PC-3 (cell line): ENCODE measurements at places on chromosomes 6 and 20. TPM values are rescaled to one million over a fixed set of nuclear protein-coding genes. Genes with fewer than 3 reads are reported as not detected.
A peak's percentile ranks its signal among the peaks of the same experiment; 100 is the strongest.

DNA sequence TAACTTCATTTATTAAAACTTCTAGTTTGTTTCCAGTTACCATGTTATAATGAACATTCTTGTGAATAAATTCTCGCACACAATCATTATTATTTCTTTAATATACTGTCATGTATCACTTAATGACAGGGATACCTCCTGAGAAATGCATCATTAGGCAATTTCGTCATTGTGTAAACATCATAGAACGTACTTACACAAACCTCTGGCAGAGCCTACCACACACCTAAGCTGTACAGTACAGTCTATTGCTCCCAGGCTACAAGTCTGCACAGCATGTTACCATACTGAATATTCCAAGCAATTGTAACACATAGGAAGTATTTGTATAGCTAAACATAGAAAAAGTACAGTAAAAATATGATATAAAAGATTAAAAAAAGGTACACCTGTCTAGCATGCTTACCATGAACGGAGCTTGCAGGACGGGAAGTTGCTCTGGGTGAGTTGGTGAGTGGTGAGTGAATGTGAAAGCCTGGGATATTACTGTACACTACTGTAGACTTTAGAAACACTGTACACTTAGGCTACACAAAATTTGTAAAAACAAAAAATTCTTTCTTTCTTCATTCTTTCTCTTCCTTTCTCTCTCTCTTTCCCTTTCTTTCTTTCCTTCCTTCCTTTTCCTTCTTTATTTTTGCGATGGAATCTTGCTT, 268.2 kb upstream of the SOX4 start:
- DNase-seq = peak; percentile 59

DNA sequence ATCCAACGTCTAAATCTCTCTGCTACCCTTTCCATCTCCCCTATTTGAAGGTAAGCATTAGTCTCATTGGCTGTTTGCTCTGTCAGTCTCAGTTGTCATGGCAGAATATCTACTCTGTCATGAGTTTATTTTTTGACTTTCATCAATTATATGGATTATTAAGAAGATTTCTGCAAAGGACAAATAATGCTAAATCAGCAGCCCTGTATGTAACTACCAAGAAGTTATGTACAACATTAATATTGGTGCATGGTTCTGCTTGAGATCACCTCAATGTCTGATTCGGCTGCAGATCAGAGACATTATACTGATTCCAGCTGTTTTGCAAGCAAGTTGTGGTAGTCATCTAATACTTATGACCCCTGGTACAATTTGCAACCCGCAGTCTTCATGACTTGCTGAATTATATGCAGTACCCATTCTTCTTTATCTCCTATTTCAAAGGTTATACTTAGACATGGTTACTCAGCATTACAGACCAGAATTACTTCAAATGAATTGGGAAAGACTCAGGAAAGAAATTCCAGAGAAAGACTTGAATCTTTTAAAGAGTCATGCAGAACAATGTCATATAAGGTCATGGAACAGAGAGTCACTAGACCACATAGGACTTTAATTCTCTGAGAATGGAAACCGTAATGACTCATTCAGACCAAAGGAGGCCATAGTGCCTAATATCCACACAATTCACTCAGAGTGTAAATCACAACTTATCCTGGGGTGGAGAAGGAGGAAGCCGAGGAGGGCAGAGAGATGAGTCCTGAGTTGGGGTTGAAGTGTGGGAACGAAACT, 201.4 kb downstream of the IBTK start:
- peak; percentile 14 for DNase-seq

Gene TRIM31
- 0.11 and 0.52 TPM in 2 replicates for total RNA-seq

GRCh38 chr20:37390891-37391525, 45.1 kb downstream of the SRC start:
- DNase-seq = no peak

DNA sequence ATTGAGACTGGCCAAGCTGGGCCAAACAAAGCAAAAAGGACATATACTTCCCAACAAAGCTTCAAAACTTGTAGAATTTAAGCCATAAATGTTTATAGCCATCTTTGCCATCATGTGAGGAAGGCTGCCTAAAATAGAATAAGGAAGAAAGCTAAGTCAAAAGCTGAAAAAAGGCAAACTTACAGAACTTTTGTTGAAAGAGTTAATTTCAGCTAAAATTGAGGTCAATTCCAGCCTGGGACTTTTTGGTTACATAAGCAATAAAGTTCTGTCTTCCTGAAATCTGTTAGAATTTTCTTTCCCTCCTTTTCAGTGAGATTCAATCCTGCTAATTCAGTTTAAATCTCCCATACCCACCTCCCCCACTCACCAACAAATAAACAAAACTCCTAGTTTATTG, 227.9 kb upstream of the MARCKS start:
- no peak for DNase-seq

DNA sequence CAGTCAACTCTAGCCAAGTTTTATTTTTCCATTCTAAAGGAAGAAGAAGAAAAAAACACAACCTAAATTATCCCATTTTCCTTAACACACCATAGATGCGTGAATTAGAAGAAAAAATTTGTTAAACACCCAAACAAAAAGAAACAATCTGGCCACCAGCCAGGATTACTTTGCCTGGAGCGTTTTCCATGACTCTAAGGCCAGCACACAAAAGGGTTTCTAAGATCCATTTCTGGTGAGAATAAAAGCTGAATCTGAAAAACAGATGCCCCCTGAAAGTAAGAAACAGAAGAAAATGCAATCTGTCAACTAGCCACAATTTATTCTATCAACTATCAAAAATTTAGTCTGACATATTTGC, 267.2 kb upstream of the SULF2 start:
- DNase-seq = peak; percentile 83

Gene HMGCLL1
- not detected in 2 replicates for total RNA-seq

DNA sequence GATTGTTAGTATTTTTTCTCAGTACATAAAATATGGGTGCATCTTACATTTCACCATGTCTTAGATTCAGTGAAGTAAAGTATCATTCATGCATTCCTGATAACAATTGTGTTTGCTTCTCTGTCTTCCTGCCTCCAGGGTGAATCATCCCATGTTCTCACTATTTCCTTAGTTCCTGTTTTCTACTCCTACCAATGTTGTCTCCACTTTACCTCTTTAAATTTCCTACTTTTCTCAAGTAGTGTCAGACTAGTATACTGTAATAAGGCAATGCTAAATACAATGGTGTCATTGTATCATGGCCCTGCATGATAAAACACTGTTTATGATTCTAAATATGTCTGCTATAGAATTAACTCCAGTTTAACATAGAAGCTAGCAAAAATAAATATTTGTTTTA, 37.4 kb upstream of the GABRR1 start:
- peak; percentile 11 for DNase-seq

- peak; percentile 91 for DNase-seq
These were observed 25.2 kb downstream of the TRAM2 start for GRCh38 chr6:52551483-52552277.

Gene GPR63
- total RNA-seq = 0.07 and 0.17 TPM in 2 replicates

DNA sequence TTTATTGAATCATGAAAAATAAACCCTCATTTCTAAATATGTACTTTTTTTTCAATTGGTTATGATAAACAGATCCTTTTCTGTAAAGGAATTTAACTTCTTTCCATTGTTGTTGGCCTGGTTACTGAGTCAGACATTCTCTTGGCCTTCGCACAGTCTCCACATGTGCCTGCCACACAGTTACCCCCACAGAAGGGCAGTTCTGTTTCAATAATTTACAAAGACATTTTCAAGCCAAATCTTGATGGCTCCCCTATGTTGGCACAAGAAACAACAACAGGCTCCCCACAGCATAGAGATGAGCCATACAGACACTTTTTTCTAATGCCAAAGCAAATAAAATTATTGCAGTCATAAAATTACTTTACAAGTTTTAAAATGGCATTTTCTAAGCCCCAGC, 55.6 kb upstream of the BEND6 start:
- DNase-seq = peak; percentile 47

DNA sequence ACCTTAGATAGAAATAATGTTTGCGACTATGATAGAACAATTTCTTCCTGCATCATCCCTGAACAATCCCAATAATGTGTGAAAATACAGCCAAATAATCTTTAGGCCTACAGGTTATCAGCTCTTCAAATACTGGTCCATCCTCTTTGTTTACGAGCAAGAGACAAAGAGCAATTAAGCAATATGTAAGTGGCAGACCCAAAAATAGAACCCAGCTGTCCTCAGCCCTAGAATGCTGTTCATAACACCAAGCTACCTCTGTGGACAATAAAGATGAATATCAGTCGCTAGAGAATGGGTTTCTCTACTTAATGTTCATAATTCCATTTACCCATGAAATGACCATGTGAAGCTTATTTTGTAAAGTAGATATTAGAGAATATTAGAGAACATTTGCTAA, 28.4 kb upstream of the OSTM1 start:
- DNase-seq = no peak

DNA sequence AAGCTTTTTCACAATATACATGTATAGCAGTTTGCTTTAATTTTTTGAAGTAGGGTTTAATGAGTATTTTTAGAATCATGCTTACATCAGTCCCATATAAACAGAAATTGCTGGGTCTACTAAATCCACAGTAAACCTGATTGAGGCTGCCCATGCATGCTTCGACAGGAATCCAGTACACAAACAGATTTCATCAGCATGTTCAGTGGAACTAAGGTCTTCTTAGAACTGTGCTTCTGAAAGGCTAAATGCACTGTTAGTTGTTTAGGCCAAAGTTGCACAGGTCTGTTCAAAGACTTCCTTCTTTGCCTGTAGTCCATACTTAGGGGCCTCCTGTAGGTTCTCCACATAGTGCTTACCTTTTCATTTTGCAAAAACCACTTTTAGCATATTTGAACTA, 42.5 kb upstream of the THBS2 start:
- no peak for DNase-seq

Gene CALHM4
- total RNA-seq = not detected in 2 replicates

DNA sequence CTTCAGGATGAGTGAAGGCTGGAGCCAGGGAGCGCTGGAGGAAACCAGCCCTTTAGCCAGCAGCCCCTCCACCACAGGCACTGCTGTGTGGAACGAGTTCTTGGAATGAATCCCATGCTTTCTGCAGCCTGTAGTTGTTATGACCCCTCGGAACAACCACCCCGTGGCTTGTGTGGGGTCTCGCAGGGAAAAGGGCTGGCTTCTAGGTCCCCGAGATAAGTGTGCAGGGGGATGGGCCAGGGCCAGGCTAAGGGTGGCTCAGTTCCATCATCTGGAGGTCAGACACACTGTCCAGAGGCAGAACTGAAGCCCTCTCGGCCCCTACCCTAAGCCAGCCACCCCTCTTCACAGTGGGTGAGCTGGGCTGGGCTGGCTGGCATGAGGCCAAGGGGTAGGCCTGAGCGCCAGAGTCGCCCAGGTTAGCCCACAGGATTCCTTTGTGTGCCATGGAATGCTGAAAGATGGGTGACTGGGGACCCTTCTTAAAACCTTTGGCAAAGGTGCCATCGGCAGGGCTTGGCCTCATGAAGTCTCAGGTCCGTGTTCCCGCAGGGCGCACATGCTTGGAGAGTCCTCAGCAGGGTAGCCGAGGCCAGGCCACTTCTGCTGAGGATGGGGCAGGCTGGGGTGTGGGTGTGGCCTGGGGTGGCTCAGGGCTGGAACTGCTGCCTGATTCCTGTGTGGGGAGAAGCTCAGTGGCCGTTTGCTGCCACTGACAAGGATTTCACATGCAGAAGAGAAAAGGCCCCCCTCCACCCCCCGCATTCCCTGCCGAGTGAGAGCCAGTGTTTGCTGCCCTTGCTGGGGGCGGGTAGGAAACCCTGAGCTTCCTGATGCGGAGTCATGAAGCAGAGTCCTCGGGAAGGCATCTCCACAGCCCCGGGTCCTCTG, 24.6 kb downstream of the SPATA2 start:
- DNase-seq = no peak

GRCh38 chr6:45163952-45164766, 164.0 kb upstream of the RUNX2 start:
- DNase-seq = peak; percentile 14

- DNase-seq = no peak
These were observed 250.1 kb upstream of the ZFP64 start for GRCh38 chr20:52441710-52442109.

- DNase-seq = no peak
These were observed 309.3 kb upstream of the SUPT3H start for GRCh38 chr6:45686841-45687569.

DNA sequence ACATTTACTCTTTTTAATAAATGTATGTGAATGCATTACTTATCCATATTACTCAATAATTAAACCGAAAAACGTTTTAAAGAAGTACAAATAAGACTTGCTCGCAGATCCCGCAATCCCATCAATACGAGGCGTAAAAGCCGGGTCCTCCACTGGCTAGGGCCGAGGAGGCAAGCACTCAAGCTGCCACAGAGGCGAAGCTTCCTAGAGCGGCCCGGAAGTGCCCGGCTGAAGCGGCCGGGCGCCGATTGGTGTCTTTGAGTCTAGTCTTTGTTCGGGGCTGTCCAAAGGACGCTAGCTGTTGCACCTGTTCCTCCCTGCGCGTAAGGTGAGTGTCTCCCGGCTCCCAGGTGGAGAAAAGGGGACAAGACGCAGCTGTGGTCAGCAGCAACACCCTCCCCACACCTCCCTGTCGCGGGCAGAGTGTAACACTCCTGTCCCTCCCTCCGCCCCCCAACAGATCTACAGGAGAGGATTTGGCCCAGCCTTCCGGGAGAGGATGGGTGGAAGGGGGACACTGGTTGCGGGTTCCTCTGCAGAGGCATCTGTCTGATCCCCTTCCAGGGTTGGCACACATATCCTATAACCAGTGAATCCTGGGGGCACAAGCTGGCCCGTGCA, at the start of gene ZSCAN16:
Gene ZSCAN16 (plus strand): TSS at position 260 of the 621 bp plus-strand sequence. CDS start 835 bp downstream, outside the sequence.
- peak; percentile 91 for DNase-seq

DNA sequence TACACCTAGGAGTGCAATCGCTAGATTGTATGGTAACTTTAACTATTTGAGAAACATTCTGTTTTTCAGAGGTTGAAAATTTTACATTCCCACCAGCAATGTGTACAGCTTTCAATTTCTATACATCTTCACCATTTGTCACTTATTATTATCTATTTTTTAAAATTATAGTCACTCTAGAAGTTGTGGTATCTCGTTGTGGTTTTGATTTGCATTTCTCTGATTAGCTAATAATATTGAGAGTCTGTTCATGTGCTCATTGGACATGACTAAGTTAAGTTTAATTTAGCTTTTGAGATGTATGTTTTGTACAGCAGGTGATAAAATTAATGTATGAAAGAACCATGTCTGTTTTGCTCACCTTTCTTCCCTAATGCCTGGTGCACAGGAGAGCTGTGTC, 34.8 kb upstream of the PLCB1 start:
- DNase-seq = no peak

Gene RIPPLY2
- not detected in 2 replicates for total RNA-seq

- no peak for DNase-seq
These were observed 40.5 kb downstream of the SLC22A1 start for GRCh38 chr6:160162030-160162566.

GRCh38 chr6:109788687-109789086, 97.6 kb downstream of the FIG4 start:
- no peak for DNase-seq

- DNase-seq = no peak
These were observed 652.4 kb upstream of the CHD6 start for GRCh38 chr20:42270539-42270938.

Gene E2F1
- 63.7 and 72.2 TPM in 2 replicates for total RNA-seq

- DNase-seq = no peak
These were observed 30.0 kb upstream of the FABP7 start for GRCh38 chr6:122749451-122750050.

Gene STMND1
- not detected in 2 replicates for total RNA-seq

- DNase-seq = no peak
These were observed 295.5 kb upstream of the ADGRB3 start for GRCh38 chr6:68339488-68340131.

Gene RBPJL
- total RNA-seq = not detected in 2 replicates
